ENCODE measurements at places on chromosomes 7 and 10.

DNA sequence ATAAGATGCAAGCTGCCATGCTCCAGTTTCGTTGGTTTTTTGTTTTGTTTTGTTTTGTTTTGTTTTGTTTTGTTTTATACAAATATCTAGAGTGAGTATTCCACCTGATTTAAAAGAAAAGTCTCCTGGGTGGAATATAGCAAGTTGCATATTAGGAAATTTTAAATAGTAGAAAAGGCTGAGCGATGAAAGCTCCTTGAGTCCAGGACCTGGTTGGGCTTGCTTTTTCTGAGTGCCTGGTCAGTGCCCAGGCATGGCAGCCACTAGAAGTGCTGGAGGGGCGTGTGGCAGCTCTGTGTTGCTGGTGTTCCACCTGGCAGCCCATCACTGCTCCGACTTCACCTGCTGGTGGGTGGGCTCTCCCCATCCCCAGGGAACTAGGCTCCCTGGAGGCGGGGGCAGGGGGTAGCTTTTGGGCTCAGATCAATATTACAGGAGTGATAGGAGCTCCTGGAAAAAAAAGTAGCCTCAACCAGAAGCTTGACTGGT lies 8.0 kb downstream of the COL17A1 start:
- DNase-seq, result no peak

DNA sequence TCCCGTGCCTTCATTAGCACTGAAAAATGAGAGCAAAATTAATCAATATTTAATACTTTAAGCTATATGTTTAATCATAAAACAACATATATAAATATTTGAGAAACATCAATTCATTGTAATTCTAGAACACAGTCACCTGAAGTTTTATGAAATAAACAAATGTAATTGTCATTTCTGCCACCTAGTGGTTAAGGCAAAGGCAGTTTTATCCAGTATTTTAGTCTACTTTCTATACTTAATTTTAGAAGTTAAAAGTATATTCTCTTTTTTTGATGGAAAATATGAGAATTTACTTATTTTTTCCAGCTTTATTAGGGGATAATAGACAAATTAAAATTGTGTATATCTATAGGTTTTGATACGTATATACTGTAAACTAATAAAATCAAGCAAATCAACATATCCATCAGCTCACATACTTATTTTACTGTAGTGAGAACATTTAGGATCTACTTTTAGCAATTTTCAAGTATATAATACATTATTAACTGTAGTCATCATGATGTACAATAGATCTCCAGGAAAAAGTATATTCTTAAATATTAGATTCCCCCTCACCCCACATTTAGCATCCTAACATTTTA lies 16.9 kb downstream of the PCGF6 start:
- DNase-seq, result no peak

DNA sequence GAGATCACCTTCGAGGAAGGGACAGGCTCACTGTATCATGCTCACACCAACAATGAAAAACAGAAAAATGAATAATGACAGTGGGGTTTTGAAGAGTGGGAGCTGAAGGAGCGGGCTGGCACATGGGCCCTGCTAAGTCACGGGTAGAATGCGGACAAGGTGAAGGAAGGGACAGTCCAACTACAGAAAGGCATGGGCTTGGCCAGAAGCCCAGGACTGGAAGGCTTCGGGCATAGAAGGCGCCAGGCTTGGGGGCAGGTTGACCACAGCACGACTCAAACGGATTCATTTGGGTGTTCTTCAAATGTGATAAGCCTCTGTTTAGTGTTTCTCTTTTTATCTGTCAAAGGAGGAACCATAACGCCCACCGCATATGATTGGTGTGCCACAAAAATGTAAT lies 509.5 kb downstream of the CCSER2 start:
- no peak for DNase-seq

DNA sequence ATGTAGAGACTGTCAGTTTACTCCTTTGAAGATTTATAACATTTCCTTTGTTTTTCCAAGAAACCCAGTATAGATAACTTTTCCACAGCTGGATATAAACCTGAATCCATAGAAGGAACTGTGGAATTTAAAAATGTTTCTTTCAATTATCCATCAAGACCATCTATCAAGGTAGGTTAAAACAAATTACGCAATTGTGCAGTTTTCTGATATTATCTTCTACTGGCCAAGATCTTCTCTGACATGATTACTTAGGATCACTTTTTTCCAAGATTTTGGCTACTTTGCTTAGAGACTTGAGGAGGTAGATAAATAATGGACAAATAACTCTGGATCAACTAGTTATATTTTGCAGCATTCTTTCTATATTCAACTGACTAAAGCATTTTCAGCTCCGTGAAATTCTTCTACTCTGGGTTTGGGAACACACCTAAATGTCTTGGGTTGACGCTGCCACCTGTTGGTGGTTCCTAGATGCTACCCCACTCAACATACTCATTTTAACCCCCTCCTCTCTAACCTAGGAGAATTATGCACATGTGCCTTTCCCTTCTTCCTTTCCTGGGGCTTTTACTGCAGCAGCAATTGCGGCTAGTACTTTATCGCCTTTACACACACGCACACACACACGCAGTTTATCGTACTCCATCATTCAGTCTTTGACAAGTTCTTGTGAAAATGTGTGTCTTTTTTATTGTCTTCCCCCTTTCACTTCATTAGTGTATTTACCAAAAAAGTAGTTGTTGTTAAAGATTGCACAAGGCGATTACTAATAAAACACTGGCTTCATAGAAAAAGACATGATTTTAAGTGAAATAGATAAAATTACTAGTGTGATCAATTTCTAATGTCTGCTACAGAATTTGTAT lies 32.7 kb downstream of the ABCB5 start:
- no peak for DNase-seq

DNA sequence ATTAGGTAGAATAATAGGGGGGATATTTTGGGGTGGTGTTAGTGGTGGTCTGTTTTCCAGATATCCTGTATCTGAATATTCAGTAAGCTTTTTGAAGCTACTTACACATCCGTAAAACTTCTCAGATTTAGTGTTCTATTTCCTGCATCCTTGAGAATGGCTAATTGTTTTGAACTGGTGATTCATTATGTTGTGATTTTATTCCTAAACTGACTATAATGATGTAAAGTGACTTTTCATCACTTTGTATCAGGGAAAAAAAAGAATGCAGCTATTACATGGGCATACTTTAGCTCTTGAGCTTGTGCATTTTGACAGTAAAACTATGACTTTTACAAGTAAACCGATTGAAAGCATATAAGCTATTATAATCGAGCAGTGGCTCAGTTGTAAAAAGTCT lies 18.2 kb downstream of the WAC start:
- no peak for DNase-seq

- no peak for DNase-seq
Measured at GRCh38 chr7:6071406-6071805, 40.2 kb downstream of the ANKRD61 start.

DNA sequence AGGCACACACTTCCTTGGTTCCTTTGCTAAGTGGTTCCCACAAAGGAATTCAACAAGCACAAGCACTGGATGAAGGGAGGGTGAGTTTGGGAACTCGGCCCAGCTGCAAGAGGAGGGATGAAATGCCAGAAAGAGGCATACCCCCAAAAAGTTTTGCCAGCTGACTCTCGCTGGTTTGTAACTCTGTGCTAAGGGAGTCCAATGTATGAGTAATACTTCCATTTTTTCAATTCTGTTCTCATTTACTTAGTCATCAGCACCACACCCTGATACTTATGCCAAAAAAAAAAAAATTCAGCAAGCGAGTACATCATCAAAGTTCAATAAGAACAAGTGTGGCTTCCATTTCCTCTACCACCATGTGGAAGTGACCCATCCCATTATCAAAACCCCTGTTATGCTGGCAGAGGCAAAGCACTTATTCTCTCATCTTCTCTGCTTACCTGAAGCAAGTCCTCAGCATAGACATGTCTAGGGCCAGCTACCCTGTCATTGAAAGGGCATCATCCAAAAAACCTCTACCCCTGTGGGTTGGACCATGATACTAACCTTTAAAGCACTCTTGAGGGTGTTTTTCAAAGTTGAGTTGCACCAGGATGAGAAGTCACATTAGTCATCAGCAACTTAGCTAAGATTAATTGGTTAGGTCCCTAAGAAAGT lies 6.9 kb upstream of the HYCC1 start:
- peak; percentile 13 for DNase-seq

DNA sequence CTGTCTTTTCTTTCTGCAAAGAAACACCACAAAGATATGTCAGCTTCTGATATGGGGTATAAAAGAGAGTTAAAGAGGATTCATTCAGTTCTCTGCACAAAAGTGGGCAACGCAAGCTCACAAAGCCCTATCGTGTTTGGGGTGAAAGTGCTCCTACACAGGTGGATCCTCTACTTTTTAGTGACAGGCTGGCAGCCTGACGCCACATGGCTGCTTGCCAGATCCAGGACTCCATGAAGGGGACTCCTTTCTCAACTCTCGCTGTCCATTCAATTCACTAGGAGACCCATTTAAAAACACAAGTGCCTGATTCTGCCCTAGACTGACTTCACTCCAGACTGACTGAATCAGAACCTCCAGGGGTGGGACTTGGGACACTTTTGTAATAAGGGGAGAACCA lies 8.0 kb downstream of the PARP12 start:
- DNase-seq, result no peak

DNA sequence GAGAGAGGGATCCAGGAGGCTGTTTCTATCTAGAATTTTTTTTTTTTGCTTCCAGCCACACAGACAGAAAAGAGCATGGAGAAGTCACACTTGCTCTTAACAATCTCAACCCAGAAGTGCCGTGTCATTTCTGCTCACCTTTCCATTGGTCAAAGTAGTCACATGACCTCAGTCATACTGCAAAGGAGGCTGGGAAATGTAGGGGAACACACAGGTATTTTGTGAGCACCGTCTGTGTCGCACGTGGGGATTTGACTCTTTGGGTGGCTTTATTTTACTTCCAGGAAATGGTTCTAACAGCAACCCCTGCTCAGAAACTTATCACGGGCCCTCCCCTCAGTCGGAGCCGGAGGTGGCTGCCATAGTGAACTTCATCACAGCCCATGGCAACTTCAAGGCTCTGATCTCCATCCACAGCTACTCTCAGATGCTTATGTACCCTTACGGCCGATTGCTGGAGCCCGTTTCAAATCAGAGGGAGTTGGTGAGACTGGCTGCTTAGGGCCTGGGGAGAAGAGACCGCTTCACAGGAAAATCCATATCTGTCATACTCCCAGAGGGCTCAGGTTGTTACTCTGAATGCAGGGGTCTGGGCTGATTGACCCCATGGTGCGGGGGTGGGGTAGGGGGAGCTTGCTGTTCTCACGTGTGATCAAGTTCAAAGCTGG lies 13.1 kb upstream of the CPA1 start:
- no peak for DNase-seq

GRCh38 chr7:132333301-132333700 lies 243.0 kb downstream of the PLXNA4 start:
- DNase-seq, result no peak

DNA sequence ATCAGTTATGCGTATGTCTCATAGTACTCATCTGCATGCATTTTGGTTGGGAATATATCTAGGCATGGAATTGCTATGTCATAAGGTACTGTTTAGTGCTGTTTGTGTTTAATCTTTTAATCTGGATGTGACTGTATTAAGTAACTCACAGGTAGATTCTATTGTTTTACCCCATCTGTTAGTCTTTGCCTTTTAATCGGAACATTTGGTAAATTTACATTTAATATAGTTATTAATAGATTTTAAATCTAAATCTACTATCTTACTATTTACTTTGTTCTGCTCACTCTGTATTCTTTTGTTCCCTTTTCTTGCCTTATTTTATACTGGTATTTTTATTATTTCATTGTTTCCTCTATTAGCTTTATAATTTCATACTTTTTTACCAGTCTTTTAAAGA lies 10.6 kb upstream of the ITGA8 start:
- DNase-seq, result no peak

GRCh38 chr7:14954035-14954434 lies 51.5 kb upstream of the DGKB start:
- no peak for DNase-seq

DNA sequence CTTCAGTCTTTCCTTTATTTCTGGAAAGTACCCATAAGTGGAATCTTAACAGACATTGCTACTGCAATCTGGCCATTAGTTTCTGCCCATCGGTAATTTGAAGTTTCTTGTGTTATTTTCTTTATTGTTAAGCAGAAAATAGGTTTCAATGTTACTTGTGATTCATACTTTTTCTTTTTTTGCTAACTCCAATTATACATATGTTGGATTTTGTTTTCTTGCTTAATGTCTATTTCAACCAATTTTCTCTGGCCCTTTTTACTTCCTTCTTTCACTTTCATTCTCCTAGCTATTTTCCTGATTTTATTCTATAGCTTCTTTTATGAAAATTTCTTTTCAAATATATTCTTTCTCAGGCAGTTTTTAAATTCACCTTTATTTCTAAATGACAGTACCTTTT lies 457.4 kb downstream of the TCERG1L start:
- no peak for DNase-seq

- no peak for DNase-seq
Measured at GRCh38 chr10:22959292-22959691, 31.4 kb downstream of the ARMC3 start.

DNA sequence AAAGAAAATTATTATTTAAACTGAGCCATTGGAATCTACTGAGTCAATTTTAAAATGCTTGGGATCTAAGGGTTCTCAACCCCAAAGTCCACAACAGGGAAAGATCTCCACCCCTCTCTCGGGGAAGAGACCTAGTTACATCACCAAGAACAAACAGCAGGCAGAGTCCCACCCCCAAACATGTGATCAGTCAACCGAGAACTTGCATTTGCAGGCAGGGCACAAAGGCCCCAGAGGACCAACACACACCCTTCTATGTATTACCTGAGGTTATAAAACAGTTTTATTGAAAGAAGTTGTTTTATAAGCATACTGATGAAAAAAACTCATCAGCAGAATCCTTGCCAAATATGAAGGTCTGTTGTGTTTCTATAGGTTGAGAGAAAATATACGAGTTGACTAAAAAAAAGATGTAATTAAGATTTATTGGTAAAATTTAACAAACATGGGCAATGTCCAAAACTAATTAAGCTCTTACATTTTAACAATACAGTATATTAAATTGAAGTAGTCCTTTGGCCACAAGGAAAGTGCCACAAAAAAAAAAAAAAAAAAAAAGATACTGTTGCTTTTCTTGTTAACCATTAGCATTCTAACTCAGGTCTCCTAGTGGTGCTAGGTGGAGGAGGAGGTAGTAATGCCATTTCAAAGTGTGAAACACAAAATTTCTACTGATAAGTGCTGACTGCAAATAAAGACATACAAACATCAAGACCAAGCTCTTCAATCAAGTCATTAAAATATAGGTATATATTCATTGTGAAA lies 975 bp upstream of the USP54 start:
- DNase-seq, result peak; percentile 1

DNA sequence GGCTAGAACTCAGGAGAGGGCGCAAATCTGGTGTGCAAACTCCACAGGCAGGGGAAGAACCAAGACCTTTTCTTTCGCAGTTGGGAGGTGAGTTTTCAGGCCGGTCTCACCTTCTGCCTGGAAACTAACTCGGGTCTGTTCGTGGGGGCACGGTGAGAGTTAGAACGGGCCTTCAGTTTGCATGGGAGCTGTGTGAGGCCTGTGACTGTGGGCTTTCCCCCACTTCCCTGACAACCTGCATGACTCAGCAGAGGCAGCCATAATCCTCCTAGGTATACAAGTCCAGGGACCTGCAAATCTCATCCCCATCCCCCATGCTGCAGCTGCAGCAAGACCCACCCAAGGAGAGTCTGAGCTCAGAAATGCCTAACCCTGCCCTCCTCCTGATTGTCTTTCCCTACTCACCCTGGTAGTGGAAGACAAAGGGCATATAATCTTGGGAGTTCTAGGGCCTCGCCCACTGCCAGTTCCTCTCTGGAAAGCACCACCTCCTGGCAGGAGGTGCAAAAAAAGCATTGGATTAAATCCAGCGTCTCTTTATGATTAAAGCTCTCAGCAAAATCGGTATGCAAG lies 194.9 kb upstream of the ETV1 start:
- DNase-seq, result no peak

Data from stimulated activated CD4-positive, alpha-beta T cell treated with anti-CD3 and anti-CD28 coated beads, Interleukin-2, amount 100 ng/mL, for 24 hours (primary cell).